ENCODE measurements at places on chromosomes 13 and 19. TPM values are rescaled to one million over a fixed set of nuclear protein-coding genes. Genes with fewer than 3 reads are reported as not detected.

Gene C3
- total RNA-seq: 10.6 TPM

Gene MBD3L1
- not detected for total RNA-seq

Gene CALR3
- total RNA-seq: not detected

Gene FCGBP
- total RNA-seq: 1.5 TPM

Gene PEX11G
- total RNA-seq: 2.1 TPM

Gene ZNF230
- total RNA-seq: 3.1 TPM

Gene ACP7
- total RNA-seq: not detected

Gene TINCR
- total RNA-seq: 0.24 TPM

Gene PRTN3
- total RNA-seq: 0.86 TPM

Measured in K562 (cell line).